ENCODE measurements at places on chromosomes 2 and 18.

GRCh38 chr2:196551014-196551413 lies 88.5 kb upstream of the CCDC150 start:
- DNase-seq = no peak

DNA sequence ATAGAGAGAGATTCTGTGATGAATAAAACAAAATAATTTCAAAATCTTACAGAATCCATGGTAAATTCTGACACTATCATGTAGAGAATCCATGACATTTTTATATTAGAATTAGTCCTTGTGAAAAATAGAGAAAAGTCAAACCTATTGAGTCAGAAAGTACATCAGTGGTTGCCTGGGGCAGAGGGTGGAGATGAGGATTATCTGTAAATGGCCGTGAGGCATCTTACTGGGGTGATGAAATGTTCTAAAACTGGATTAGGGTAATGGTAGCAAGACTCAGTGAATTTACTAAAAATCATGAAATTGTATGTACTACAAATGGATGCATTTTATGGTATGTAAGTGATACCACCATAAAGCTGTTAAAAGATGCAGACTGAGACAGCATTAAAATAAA lies 323.1 kb downstream of the SLC8A1 start:
- no peak for DNase-seq

GRCh38 chr2:85405201-85406059 lies 4.7 kb downstream of the CAPG start:
- DNase-seq = peak; percentile 76

DNA sequence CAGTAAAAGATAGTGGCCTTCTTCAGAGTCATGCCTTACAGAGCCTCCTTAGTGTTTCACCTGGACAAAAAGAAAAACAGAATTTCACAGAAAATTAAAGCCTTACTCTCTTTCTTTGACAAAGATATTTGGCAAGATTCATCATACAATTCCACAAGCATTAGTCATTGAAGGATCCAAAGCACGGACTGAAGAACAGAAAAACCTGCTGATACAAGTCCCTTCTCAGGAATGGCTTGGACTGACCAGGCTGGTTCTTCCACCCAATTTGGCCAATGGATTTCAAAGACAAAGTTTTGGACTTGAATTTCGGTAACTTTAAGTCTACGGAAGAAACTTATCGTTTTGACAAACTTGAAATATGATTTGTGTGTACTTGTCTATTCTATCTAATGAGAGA lies 39.1 kb upstream of the GALNT3 start:
- DNase-seq = no peak

GRCh38 chr18:45833846-45834245 lies 8.4 kb downstream of the SIGLEC15 start:
- DNase-seq = no peak

DNA sequence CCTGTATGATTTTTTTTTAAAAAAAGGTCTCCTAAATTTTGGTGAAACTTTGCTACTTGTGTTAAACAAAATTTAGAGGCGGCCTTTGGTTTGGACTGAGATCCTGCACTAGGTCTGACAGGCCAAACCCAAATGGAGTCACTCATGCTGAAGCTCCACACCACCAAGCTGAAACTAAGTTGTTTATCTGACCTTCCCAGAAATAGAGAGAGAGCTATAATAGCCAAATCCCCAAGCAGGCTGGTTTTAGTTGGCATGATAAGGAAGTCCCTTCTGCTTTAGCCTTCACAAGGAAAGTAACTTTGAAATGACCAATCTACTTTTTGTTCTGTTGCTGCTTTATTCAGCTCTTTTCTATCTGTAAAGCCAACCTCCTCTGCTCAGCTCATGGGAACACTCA lies 17.1 kb upstream of the THUMPD2 start:
- DNase-seq = no peak

DNA sequence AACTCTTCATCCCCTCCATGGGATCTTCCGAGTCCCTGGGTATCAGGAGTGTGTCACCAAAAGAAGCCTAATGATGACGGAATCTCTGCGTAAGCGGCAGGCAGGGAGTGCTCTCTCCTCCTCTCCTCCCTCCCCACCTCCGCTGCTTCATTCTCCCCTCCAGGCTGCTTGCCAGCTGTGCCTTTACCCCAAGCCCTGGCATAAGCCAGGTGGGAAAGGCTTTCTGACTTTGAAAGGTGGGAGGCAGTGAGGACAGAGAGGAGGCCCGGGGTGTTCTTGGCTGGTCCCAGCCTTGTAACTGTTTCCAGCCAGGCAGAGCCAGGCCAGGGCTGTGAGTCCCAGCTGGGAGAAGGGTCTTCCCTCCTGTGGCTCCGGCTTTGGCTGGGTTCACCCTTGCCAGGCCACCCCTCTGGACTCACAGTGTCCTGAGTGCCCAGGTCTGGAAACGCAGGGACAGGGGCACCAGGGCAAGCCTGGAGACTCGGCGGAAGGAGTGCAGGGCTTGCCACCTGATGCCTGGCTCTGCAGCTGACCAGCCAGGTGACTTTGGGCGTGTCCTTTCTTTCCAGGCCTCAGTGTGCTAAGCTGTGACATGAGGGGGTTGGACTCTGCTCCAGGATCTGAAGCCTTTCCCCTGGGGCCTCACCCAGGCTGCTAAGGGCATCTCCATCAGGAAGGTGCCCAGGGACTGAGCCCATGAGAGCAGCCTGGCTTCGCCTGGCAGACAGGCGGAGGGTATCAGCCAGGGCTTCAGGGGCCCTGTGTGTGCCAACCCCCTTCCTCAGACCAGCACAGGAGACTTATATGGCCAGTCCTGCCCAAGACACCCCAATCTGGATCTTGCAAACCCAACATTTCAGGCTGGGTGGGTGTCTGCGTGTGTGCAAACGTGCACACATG lies 32.7 kb upstream of the HPCAL1 start:
- DNase-seq = no peak

DNA sequence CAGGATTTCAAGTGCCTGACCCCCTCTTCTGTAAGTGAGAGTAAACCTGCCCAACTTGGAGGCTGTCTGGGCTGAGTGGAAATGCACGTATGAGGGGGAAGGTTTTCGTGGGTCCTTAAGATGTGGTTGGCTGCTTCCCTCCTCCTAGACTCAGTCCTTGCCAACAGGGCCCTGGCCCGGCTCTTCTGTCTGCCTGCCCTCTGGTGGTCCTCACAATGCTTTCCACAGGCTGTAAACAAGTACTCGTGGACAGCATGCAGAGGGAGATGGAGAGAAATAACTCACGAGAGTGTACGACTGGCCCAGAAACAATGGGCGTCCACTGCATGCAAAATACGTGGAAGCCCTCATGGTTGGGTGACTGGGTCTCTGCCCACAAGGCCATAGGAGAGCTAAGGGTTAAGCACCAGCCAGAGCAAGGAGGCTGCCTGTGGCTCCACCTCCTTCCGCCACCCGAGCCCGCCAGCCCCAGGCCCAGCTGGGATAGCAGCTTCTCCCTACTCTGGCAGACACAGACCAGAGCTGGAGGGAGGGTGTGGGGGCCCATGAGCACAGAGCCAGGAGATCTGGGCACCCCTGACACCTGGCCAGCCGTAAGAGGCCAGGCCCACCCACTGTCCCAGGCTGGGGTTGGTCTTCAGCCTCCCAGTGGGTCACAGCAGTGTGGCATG lies 17.0 kb upstream of the ARHGEF4 start:
- DNase-seq = no peak

- no peak for DNase-seq
These were observed 57.1 kb upstream of the KLHL29 start for GRCh38 chr2:23327887-23328286.

GRCh38 chr2:174594456-174594855 lies 3.1 kb downstream of the WIPF1 start:
- no peak for DNase-seq

DNA sequence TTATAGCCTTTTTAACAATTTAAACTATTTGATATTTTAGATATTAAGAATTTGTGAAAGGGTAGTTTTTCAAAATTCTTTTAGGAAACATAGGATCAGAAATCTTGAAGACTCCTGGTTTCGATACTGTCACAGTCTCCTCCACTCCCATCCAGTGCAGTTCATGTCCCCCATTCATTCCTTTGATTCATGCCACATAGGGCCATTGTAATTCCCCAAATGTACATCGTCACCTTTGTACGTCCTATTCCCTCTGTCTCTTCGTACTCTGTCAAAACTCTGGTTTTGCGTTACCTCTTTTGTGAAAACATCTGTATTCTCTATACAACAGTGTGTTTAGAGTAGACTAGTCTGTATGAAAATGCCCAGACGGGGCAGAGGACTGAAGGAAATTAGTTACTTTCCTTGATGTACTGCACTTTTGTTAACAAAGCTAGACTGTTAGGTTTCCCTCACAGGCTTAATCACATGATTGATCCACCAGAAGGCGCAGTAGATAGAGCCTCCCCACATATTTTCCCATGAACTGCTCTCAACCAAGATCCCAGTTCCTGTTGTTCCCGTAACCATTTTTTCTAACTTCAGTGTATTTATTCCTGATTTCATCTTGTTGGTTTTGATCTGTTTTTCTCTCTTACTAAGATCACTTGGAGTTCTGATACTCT lies 2.5 kb downstream of the MRPL35 start:
- no peak for DNase-seq

DNA sequence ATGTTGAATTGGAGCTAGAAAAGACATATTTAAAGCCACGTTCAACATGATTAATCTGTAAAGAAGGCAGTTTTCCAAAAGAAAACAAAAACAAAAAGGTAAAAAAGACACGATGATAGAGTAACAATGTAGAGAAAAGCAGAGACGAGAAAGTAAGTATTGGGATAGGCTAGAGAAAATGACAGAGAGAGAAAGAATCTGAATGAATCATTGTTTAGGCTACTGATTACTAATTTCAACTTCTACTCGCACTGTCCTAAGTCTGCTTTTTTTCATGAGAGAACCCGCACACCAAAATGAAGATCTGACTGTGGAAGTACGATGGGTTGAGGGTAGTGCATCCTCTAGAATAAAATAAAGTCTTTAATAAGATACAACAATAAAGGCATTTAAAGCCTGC lies 1599.2 kb upstream of the TMEFF2 start:
- no peak for DNase-seq

- DNase-seq = no peak
These were observed 151.1 kb upstream of the MEIS1 start for GRCh38 chr2:66283787-66284186.

DNA sequence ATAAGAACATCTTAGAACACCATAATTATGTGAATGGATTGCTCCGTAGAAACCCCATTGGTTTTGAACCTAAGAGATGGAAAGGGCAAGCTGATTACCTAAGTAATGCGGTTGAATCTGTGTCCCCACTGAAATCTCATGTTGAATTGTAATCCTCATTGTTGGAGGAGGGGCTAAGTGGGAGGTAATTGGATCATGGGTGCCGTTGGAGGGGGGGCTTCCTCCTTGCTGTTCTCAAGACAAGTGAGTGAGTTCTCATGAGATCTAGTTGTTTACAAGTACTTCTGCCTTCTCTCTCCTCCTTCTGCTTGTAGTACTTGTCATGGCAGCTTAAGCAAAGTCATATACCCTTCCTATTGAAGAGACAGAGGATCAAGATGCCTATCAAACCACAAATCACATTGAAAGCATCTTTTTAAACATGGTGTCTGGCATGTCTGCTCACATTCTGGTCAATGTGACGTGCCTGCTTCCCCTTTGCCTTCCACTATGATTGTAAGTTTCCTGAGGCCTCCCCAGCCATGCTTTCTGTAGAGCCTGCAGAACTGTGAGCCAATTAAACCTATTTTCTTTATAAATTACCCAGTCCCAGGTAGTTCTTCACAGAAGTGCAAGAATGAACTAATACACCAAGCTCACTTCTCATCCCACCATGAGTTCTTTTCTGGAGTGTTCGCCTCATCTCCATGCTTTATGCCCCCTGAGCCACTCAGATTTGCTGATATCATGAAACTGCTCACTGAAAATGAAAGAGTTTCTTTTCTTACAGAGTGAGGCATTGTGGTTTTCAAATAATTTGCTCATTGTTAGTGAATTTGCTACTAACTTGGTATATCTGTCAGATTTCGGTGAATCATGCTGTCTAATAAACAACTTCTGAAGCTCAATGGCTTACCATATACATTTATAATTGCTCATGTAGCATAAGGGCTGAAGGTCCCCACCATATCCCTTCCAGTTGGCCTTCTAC lies 23.6 kb downstream of the KCNE4 start:
- no peak for DNase-seq

DNA sequence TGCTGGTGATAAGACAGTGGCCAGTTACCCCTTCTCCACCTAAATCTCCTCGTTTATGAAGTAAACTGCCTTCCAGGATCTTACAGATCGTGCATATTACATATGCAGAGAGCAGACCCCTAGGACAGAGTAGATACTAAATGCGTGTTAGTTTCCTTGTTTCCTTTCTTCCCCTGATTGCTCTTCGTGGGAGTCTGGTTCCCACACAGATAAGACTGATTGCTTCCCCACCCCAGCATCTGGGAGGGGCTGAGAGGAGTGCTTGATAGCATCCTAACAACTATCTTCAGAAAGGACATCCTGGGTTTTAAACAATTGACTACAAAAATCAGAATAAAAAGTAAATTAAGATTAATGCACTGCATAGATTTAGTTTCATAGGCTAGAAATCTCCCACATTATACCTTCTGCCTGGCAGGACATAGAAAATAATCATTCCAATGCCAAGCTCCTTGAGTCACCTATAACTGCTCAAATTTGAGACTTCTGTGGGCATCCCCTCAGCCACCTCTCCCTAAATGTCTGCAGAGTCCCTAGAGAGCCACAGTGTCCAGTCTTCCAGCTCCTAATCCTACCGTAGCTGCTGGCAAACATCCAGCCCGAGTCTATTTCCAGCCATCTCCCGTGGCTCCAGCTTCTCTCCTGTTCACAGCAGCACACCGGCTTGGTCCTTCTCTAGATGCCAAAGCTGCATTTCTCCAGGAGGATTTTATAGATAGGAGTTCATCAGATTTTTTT lies 128.3 kb downstream of the LRRC30 start:
- DNase-seq = no peak

DNA sequence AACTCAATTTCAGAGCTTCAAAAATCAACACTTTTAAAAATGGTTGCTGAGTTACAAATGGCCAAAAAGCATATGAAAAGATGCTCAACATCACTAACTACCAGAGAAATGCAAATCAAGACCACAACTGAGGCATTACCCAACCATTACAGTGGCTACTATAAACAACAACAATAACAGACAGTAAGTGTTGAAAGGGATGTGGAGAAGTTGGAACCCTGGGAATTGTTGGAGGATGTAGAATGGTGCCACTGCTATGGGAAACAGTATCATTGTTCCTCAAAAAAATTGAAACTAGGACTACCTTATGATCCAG lies 173.3 kb upstream of the SPRED2 start:
- DNase-seq = no peak

GRCh38 chr2:15895615-15896469 lies 44.5 kb upstream of the MYCN start:
- DNase-seq = no peak

- DNase-seq = no peak
These were observed 142.9 kb upstream of the ZNF521 start for GRCh38 chr18:25494888-25495287.

- DNase-seq = no peak
These were observed 194.5 kb upstream of the LRRTM1 start for GRCh38 chr2:80499095-80499494.

Data from stimulated activated CD4-positive, alpha-beta T cell treated with anti-CD3 and anti-CD28 coated beads, Interleukin-15, amount 100 ng/mL, for 24 hours (primary cell).